Gastrocnemius medialis (tissue), 4 donors: ENCODE measurements at places on chromosomes 6 and 20.

DNA sequence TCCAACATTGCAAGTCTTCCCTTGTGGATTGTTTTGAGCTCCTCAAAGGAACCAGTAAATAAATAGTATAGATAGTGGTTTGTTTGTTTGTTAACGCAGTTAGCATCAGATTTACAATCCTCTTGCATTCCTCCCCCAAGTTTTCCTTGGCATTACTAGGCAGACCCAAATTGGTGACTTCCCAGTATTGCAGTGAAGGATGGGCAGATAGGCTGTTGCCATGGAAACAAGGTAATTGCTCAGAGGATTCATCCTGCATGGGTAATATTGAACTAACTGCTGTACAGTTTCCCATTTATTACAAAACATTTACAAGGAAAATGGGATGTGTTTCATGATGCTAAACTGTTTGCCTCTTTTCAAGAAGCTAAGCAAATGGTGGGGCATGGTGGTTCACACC is 477.2 kb downstream of the EPM2A start:
- no peak for DNase-seq

GRCh38 chr6:52010806-52011205 is 76.6 kb downstream of the PKHD1 start:
- no peak for DNase-seq

DNA sequence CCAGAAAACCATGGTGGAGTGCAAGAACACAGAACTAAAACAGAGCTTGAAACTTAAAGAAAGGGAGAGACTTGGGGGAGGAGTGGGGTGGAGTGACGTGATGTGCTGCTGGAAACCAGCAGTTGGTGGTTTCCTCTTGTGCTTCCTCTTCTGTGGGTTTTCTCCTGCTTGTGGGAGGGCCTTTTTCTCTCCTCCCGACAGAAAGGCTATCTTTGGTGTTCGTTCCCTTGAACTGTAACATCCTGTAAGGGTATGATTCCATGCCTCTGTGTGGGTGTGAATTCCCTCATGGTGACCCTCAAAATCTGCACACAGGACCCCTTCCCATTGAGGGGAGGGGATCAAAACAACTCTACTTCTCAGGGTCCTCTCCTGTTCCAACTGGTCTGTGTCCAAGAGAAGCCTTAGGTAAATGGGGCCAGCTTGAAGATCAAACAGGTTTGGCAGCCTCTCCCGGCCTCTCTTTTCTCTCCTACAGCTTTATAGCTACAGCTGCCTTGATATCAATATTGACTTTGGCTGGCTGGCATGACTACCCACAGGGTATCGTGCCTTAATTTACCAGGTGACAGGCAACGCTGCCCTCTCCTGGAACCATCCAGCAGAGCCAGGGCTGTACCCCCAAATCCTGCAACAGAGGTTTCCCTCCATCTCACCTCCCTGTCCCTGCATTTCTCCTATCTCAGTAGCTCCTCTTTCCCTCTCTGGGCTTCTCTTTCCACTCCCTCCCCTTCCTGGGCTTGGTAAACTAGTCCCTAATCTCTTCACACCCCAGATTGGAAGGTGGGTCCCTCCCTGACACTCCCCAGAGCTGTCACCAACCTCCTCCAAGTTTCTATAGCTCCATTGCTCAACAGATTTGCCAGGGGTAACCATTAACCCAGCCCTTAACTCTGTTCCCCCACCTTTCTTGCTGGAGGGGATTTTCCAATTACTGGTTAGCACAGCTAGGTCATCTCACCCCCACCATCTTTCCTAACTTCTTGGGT is 1.5 kb upstream of the MSH5 start:
- no peak for DNase-seq

DNA sequence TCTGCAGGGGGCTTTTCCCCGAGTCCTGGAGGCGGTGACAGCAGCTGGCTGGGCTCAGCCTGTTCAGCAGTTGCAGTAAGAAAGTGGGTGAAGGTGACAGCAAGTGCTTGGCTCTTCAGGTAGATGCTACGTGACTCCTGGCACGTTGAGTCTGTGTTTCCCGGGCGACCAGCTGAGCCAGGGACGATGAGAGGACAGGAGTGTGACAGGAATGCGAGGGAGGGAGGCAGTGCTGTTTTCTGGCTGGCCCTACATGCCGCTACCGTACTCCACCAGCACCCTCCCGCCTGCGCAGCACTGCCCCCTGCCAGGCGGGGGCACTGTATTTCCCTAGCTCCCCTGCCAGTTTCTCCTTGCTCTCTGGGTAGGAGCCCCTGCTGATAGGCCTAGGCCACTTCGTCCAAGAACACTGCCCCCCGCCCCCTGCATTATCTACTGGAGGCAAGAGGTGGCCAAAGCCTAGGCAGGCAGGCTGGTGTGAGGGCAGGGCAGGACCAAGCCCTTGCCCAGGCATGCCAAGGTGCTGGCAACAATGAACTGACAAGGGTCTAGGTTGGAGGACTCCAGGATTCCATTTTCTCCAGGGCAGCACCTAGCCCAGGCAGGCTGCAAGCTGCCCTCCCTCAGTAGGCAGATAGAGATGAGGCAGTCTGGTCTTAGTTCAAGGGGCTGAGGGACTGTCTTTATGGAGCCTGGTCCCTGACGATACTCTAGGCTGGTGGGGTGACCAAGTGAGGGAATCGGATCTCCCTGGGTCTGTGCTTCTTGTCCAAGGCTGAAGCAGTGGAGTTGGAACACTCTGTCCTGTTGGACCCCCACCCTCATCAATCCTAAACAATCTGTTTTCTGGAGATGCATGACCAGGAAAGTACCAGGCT is 19.2 kb downstream of the MRPS18A start:
- DNase-seq = peak; percentile 88

GRCh38 chr20:8221887-8222419 is 89.9 kb downstream of the PLCB1 start:
- no peak for DNase-seq

GRCh38 chr20:39835130-39835842 is 853.8 kb downstream of the MAFB start:
- DNase-seq = no peak

- DNase-seq = no peak
These were observed 25.7 kb downstream of the DTD1 start for GRCh38 chr20:18613553-18613952.

GRCh38 chr6:156461647-156462046 is 315.5 kb upstream of the ARID1B start:
- DNase-seq = no peak

DNA sequence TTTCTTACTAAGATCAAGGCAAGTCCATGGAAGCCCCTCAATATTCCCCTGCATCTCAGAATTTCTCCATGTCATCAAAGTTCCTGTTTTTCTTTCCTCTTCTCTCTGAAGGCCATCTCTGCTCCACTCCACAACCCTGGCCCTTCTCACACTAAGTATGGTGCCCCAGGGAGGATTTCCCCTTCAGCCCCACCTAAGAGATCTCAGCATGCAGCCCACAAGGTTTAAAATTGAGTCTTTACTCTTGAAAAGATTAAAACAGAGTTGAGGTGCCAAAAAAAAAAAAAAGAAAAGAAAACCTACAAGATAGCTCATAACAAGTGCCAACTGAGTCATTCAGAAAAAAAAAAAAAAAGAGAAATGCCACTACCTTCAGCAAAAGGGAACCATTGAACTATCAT is 36.5 kb upstream of the TNFAIP3 start:
- no peak for DNase-seq

- DNase-seq = no peak
These were observed 4.0 kb downstream of the SIM1 start for GRCh38 chr6:100460650-100461204.

DNA sequence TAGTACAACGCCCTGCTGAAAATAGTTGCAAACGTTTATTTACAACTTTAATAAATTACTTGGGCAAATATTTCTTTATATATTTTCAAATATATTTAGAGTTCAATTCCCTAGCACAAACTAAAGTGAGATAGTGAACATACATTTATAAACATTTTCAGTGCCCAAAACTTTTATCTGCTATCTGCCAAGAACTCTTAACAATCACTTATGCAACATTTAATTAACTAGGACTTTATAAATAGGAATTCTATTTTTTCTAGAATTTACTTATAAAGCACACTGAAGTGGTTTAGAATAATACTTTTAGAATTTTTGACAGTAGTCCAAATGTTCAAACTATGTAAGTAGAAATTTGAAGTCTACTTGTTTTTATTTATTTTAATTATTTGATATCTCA is 452.6 kb upstream of the RGS17 start:
- no peak for DNase-seq

DNA sequence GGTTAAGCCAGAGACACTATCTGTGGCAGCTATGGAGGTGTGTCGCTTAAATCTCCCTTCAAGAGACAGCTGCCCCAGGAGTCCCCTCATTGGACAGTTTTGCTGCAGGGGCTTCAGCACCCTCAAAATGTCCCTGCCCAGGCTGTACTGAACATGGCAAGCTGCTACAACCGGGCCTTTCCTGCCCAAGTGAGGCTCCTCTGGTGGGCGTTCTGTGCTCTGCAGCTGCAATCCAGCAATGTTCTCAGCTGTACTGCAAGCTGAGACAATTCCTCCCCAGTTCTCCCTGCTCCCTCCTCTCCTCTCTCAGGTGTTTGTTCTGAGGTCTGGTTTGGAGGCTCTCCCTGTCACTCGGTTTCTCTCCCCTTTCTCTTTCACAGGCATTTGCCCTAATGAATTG is 190.8 kb upstream of the LAMP5 start:
- no peak for DNase-seq

- DNase-seq = no peak
These were observed 113.9 kb upstream of the NAA20 start for GRCh38 chr20:19903168-19903811.

GRCh38 chr20:52003415-52003814 is 188.2 kb downstream of the ZFP64 start:
- DNase-seq = no peak

DNA sequence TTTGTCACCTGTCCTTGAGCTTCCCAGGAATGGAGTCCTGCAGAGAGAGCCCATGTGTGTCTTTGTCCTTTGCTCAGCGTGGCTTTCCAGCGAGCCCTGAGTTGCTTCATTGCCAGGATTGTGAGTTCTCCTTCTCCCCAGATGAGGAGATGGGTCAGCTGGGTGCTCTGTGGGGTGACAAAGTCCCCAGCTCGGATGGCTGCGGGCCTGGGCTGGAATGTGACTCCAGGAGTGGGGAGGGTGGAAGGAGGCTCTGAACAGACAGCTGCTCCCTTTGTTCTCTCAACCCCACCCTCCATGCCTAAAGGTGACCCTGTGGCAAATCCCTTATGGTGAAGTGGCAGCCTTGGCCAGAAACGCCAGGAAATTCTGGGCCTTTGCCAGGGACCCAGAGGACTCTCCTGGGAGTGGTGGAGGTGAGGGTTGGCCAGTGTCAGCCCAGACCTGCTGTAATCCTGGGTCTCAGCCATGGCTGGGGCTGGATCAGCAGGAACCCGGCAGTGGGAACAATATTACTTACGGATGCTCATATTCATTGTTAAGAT is 44.4 kb upstream of the CST5 start:
- no peak for DNase-seq

DNA sequence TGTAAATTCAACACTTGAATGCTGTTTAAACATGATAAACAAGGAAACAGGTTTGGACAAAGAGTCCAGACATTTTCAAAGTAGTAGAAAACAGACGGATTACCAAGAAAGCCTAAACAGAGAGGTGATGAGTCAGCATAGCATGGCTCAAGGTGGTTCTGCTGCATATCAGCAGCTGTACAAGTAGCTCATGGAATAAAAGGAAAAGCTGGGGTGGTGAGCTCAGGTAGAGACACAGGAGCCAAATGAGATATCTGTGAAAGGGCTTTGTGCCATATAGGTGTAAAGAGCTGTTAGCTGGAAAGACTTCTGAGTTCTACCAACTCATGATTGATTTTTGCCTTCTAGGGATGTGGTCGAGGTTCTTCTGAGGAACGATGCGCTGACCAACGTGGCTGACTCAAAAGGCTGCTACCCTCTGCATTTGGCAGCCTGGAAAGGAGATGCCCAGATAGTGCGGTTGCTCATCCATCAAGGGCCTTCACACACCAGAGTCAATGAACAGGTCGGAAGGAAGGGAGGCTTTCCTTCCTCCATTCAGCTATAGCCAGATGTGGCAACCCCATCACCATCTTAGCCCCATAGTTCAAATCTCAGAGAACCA is 80.7 kb downstream of the ANKS1A start:
- DNase-seq = no peak

DNA sequence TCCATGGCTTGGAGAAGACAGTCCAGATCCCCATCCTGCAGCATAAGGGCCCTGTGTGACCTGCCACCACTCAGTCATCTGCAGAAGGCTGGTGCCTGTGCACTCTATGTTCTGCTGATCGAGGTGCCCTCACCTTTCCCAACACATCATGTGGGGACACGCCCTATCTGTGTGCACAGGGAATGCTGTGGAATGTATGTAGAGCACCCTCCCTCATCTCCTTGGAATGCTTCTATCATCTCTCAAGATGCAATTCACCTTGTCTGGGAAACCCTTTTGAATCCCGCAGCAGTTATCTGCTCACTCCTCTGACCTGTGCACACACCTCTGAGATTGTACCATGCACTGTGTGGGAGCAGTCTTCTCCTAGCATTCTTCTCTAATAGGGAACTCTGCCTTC is 207.2 kb upstream of the SSTR4 start:
- DNase-seq = no peak

- DNase-seq = peak; percentile 48
These were observed 7.0 kb downstream of the EMILIN3 start for GRCh38 chr20:41359541-41360011.

- no peak for DNase-seq
These were observed 13.7 kb downstream of the PSMB9 start for GRCh38 chr6:32867554-32868256.

GRCh38 chr6:119036081-119036480 is 42.4 kb downstream of the FAM184A start:
- DNase-seq = no peak

DNA sequence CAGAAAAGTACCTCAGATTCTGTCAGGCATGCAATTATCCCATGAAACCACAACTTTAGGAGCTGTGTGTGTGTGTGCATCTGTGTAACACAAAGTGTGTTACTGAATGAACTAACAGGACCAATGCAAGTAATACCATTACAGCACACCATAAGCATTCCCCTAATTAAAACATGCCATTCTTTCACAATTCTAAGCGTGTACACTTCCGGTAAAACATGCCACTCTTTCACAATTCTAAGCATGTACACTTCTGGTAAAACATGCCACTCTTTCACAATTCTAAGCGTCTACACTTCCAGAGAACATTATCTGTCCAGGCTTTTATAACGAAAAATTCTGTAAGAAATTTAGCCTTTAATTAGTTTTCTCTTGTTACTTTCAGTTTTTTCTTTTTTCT is 238.2 kb downstream of the GMDS start:
- no peak for DNase-seq

- DNase-seq = no peak
These were observed 532.8 kb downstream of the QKI start for GRCh38 chr6:163947276-163947675.

- no peak for DNase-seq
These were observed 71.4 kb downstream of the MAFB start for GRCh38 chr20:40617594-40617993.

GRCh38 chr6:34374508-34374907 is 18.0 kb downstream of the NUDT3 start:
- no peak for DNase-seq
